ENCODE measurements at places on chromosomes 16 and 17. TPM values are rescaled to one million over a fixed set of nuclear protein-coding genes. Genes with fewer than 3 reads are reported as not detected.

GRCh38 chr17:44601539-44601938, 44.3 kb downstream of the FZD2 start:
- no peak for DNase-seq
- no peak overlapping the region for H3K4me3 ChIP-seq
- H3K36me3 ChIP-seq, result no peaks in the 10 kb centered on the region

PDE6G gene
- total RNA-seq, result not detected

LRRC37A gene
- 11.5 TPM for total RNA-seq

- H3K4me3 ChIP-seq, result no peak overlapping the region
- peaks cover 5% of the 10 kb centered on the region for H3K36me3 ChIP-seq
- no peaks in the 10 kb centered on the region for H3K4me1 ChIP-seq
- H3K27me3 ChIP-seq, result no peaks in the 10 kb centered on the region
These were observed 390.1 kb downstream of the ZFHX3 start for GRCh38 chr16:72657791-72658190.

LCAT gene
- total RNA-seq, result 8.7 TPM

- H3K4me3 ChIP-seq, result no peak overlapping the region
- H3K27me3 ChIP-seq, result no peaks in the 10 kb centered on the region
- no peak overlapping the region for H3K27ac ChIP-seq
- no peak for DNase-seq
- H3K4me1 ChIP-seq, result no peaks in the 10 kb centered on the region
- H3K36me3 ChIP-seq, result peaks cover 30% of the 10 kb centered on the region
These were observed 26.9 kb upstream of the ALDH3A2 start for GRCh38 chr17:19621697-19622096.

DNA sequence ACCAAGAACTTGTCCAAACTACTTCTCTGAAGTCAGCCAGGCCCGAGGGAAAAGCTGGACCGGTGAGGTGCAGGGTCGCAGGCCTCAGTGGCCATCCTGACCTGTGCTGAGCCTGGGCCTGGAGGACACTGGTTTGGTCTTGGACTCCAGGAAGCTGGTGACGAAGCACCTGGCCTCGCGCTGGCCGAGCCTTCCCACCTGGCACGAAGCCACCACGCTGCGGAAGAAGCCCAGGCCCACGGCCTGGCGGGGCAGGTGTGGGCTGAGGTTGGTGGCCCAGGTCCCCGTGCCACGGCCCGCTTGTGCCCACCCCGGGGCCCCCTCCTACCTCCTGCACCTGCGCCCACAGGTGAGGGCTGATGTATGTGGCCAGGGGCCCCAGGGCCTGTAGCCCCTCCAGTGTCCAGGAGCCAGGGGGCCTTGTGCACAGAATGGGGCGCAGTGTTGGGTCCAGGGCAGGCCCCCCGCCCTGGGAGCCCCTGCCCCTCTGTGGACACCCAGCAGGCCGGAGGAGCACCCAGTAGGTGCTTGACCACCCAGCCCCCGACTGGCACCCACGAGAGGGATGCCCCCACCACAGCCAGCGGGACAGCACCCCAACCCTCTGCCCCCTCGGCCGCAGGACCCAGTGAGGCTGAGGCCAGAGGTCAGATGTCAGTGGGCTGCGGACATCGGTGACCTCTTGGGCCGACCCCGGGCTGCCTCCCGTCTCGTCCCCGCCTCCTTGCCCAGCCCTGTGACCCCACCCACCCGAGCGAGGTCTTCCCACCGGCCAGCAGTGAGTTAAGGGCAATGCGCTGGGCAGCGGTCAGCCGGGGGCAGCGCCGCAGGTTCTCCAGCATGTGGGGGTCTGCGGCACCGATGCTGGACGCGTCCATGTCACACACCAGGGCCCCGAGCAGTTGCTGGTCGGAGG, 13.8 kb downstream of the MSLN start:
- no peaks in the 10 kb centered on the region for H3K4me1 ChIP-seq
- DNase-seq, result no peak
- no peak overlapping the region for H3K4me3 ChIP-seq

- no peaks in the 10 kb centered on the region for H3K27me3 ChIP-seq
- no peak overlapping the region for H3K27ac ChIP-seq
- no peak for DNase-seq
- no peak overlapping the region for H3K4me3 ChIP-seq
- no peaks in the 10 kb centered on the region for H3K36me3 ChIP-seq
These were observed 31.7 kb upstream of the DHX40 start for GRCh38 chr17:59533694-59534093.

GRCh38 chr16:74667255-74667700, 601 bp upstream of the RFWD3 start:
- peak overlapping the region; percentile 69 for H3K27ac ChIP-seq
- DNase-seq, result peak; percentile 35
- no peaks in the 10 kb centered on the region for H3K36me3 ChIP-seq
- H3K4me3 ChIP-seq, result peak overlapping the region; percentile 96

SRL gene
- total RNA-seq, result 0.37 TPM

Measured in glutamatergic neuron (in vitro differentiated cells).